ENCODE measurements at places on chromosomes 4 and X. TPM values are rescaled to one million over a fixed set of nuclear protein-coding genes. Genes with fewer than 3 reads are reported as not detected.

- DNase-seq: no peak
Measured at GRCh38 chr4:151291485-151291884, 14.5 kb downstream of the PRSS48 start.

- no peak for DNase-seq
Measured at GRCh38 chr4:150114641-150115040, 36.4 kb downstream of the DCLK2 start.

- no peak for DNase-seq
Measured at GRCh38 chr4:143343276-143343831, 6.7 kb downstream of the GAB1 start.

GRCh38 chr4:139686988-139687387, 21.4 kb downstream of the MGST2 start:
- no peak for DNase-seq

DNA sequence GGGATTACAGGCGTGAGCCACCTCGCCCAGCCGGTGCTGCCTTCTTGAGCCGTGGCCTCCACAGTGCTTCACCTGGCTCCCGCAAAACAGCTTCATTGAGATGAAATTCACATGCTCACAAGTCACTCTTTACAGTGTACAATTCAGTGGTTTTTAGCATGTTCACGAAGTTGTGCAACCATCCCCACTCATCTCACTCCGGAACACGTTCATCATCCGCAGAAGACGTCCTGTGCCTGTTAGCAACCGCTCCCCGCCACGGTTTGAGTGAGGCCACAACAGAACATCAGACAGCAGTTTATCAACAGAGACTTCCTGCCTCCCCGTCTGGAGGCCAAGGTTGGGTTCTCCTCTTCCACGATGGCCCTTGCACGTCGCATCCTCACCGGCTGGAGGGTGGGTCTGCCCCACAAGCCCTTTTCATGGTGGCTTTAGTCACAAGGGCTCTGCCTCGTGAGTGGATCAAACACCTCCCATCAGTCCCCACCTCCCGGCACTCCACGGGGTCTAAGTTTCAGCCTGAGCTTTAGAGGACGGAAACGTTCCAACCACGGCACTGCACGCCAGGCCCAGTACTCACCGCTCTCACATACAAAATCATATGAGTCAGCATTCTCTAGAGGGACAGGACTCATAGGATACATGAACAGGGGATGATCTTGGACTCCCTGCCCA, 29.6 kb upstream of the SPON2 start:
- DNase-seq: no peak

- DNase-seq: no peak
Measured at GRCh38 chrX:40012868-40013265, 84.9 kb downstream of the BCOR start.

- no peak for DNase-seq
Measured at GRCh38 chr4:145644699-145645098, 25.5 kb downstream of the MMAA start.

The WDR17 gene
- not detected for total RNA-seq

The UBA6 gene
- total RNA-seq: 130 TPM

The CXorf49 gene
- total RNA-seq: not detected

The C4orf46 gene
- 17.0 TPM for total RNA-seq

The DIPK2B gene
- total RNA-seq: not detected

The SFRP2 gene
- 0.38 TPM for total RNA-seq

All from K562 (cell line).